ENCODE measurements at places on chromosomes 13 and 19. TPM values are rescaled to one million over a fixed set of nuclear protein-coding genes. Genes with fewer than 3 reads are reported as not detected.

Gene ZNF223
- total RNA-seq = 5.8 TPM

Gene INSL3
- not detected for total RNA-seq

- peaks cover 14% of the 10 kb centered on the region for H3K4me1 ChIP-seq
- H3K27ac ChIP-seq = no peak overlapping the region
- peaks cover 7% of the 10 kb centered on the region for H3K36me3 ChIP-seq
- H3K4me3 ChIP-seq = no peak overlapping the region
- H3K27me3 ChIP-seq = no peaks in the 10 kb centered on the region
- DNase-seq = no peak
Measured at GRCh38 chr13:99351772-99352171, 44.6 kb upstream of the GPR183 start.

DNA sequence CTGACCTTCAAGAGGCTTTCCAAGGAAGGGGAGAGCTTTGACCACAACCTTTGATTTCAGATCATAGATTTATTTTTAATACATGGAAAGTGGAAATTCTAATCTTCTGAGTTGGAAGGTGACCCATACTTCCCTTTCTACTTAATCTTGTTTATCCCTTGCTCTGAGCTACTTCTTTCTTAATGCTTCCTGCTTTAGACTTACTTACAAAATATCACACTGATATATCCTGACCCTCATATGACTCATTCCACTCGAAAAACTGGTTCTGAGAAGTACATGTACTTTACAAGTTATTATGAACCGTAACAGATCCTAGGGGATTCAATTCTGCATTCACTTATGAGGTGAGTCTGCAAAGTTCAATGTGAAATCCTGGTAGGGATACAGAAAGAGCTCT lies 76.2 kb upstream of the IRS2 start:
- H3K27ac ChIP-seq = no peak overlapping the region
- peaks cover 7% of the 10 kb centered on the region for H3K4me1 ChIP-seq
- peaks cover 3% of the 10 kb centered on the region for H3K27me3 ChIP-seq
- H3K4me3 ChIP-seq = no peak overlapping the region
- no peaks in the 10 kb centered on the region for H3K36me3 ChIP-seq

- no peaks in the 10 kb centered on the region for H3K4me1 ChIP-seq
- no peak overlapping the region for H3K27ac ChIP-seq
- H3K27me3 ChIP-seq = peaks cover 4% of the 10 kb centered on the region
- H3K4me3 ChIP-seq = no peak overlapping the region
- no peak for DNase-seq
Measured at GRCh38 chr19:45391346-45391745, 13.5 kb downstream of the PPP1R13L start.

DNA sequence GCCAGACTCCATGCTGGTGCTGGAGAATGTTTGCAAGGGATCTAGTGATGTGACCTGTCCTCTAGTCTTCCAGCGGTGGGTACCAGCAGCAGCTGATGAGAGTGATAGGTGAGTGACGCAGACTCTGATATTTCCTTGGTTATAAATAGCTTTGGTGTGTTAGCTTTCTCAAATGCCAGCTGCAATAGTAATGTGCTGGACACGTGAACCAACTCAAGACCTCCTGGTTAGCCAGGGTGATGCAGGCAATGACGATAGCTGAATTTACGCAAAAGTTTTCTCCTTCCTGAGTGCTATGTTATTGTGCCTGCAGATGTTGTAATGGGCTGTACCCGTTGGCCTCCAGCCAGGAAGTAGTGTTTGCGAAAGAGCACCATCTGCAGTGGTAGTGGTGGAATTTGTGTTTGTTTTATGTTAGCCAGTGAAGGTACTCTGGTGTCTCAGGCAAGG lies 129.5 kb downstream of the CYSLTR2 start:
- peak; percentile 77 for DNase-seq
- no peak overlapping the region for H3K4me3 ChIP-seq
- H3K27ac ChIP-seq = no peak overlapping the region
- H3K27me3 ChIP-seq = no peaks in the 10 kb centered on the region
- no peaks in the 10 kb centered on the region for H3K4me1 ChIP-seq
- no peaks in the 10 kb centered on the region for H3K36me3 ChIP-seq

Gene CEACAM19
- 7.6 TPM for total RNA-seq

Gene FGF14
- total RNA-seq = 2.0 TPM

Gene MYPOP
- 7.9 TPM for total RNA-seq

DNA sequence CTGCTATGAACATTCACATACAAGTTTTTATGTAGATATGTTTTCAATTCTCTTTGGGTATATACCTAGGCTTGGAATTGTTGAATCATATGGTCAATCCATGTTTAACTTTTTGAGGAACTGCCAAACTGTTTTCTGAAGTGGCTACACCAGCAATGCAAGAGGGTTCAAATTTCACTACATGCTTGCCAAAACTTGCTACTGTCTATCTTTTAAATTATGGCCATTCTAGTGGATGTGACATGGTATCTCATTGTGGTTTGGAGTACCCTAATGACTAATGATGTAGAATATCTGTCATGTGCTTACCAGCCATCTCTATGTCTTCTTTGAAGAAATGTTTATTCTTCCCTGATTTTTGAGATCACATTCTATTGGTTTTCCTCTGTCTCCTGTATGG lies 860.3 kb downstream of the DIAPH3 start:
- no peak overlapping the region for H3K4me3 ChIP-seq
- H3K4me1 ChIP-seq = no peaks in the 10 kb centered on the region
- no peak overlapping the region for H3K27ac ChIP-seq
- no peaks in the 10 kb centered on the region for H3K36me3 ChIP-seq
- DNase-seq = no peak
- no peaks in the 10 kb centered on the region for H3K27me3 ChIP-seq

DNA sequence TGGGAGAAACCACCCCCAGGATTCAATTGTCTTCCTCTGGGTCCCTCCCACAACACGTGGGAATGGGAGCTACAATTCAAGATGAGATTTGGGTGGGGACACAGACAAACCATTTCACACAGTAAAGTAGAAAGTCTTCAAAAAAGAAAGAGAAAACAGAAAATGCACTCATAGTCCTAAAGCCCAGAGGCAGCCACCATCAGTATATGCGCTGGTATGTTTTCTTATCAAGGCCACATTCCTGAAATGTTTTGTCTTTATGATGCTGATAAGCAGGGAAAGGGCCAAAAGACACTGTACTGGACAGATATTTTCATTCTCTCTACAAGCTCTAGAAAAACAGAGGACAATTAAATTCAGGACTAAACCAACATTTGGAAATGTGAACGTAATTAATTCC lies 375.8 kb upstream of the TSHZ3 start:
- no peaks in the 10 kb centered on the region for H3K36me3 ChIP-seq
- H3K27me3 ChIP-seq = no peaks in the 10 kb centered on the region
- no peak overlapping the region for H3K4me3 ChIP-seq
- H3K4me1 ChIP-seq = no peaks in the 10 kb centered on the region

DNA sequence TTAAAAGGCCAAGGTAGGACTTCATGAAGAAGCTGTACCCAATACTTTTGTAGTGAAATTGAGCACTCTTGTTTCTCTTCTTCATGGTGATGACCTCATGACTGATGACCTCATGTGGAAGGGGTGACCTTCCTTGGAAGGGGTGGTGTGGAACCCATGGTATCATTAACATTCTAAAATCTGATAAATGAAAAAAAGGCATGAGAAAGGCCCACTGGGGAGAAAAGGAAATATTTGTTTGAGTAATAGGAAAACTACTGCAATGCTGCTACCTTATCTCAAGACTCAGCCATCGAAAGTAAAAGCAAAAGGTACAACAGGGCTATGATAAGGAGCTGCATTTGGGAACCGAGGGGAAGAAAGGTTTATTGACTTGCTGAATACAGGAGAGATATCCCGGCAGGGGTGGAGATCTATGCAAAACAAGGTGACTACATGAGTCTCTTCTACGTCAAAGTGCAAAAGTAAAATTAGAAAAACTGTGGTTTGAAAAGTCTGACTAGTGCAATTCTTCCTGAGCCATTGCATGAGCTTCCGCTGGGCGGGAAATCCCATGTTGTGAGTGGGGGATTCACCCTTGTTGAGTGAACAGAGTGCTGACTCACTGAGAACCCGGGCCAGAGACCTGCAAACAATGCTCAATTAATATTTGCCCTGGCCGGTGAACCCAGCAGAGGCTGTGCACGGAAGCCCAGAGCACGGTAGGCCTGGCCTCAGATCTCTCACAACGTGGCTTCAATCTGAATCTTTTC lies 138.9 kb upstream of the RFC3 start:
- H3K36me3 ChIP-seq = no peaks in the 10 kb centered on the region
- peak; percentile 72 for DNase-seq
- no peaks in the 10 kb centered on the region for H3K27me3 ChIP-seq
- H3K27ac ChIP-seq = peak overlapping the region; percentile 70

- H3K27me3 ChIP-seq = no peaks in the 10 kb centered on the region
- no peak for DNase-seq
- H3K27ac ChIP-seq = no peak overlapping the region
- no peaks in the 10 kb centered on the region for H3K4me1 ChIP-seq
Measured at GRCh38 chr13:114008964-114009589, 35.2 kb upstream of the C13orf46 start.

DNA sequence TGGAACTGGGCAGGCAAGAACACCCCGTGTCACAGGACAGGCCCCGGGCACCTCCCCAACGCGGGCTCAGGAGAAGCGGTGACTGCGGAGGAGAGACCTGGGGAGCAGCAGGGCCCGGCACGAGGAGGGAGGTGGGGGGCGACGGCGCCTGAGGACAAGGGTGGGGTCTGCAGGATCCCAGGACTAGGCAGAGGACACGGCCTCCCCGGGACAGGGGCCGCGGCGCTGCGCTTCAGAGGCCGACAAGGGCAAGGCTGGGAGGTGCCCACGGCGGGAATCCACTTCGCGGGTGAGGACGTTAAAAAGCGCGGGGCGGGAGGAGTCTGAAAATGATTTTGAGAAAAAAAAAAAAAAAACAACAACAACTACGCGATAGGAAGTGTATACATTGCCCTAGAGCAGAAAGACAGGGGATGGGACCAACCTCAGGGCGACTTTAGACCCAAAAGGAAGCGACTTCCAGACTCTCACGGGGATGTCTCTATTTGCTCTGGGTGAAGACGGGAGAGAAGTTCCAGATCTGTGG lies 44.9 kb downstream of the ZNF611 start:
- peaks cover 7% of the 10 kb centered on the region for H3K4me1 ChIP-seq
- peak overlapping the region; percentile 85 for H3K4me3 ChIP-seq
- peak overlapping the region; percentile 93 for H3K27ac ChIP-seq
- H3K27me3 ChIP-seq = no peaks in the 10 kb centered on the region

DNA sequence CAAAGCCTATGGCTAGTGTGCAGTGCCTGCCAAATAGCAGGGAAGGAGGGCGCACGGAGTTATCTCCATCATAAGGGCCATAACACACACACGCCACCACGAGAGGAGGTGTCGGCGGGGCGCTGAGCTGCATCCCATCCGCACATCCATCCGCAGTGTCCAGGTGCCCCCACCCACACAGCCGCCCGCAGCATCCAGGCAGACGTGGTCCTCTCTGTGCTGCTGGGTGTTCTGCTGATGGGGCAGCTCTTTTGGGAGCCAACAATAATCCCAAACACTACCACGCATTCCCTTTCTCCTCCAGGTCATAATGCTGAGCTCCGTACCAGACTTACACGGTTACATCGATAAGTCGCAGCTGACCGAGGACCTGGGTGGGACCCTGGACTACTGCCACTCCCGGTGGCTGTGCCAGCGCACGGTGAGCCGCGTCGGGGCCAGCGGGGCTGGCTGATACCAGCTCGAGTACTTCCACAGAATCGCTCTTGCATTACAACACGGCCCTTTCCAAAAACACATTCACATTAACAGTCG lies 41.5 kb upstream of the F7 start:
- H3K27ac ChIP-seq = no peak overlapping the region
- H3K27me3 ChIP-seq = no peaks in the 10 kb centered on the region
- no peaks in the 10 kb centered on the region for H3K36me3 ChIP-seq
- H3K4me3 ChIP-seq = no peak overlapping the region
- H3K4me1 ChIP-seq = no peaks in the 10 kb centered on the region

Gene OR7C1
- total RNA-seq = not detected

Gene TUBA3C
- total RNA-seq = not detected

Gene SYNE4
- 8.1 TPM for total RNA-seq

Data from upper lobe of right lung (tissue), 1 donor.